Cerebellum (tissue), 4 donors: ENCODE measurements at places on chromosomes 5 and 9. TPM values are rescaled to one million over a fixed set of nuclear protein-coding genes. Genes with fewer than 3 reads are reported as not detected.

ADGRD2 gene
- 1.5 TPM for total RNA-seq

PTGES gene
- total RNA-seq = 1.5 TPM

CERCAM gene
- 11.5 TPM for total RNA-seq

RNF180 gene
- 55.3 TPM for total RNA-seq

PTGS1 gene
- total RNA-seq = 1.2 TPM

REXO4 gene
- 9.9 TPM for total RNA-seq

STPG3 gene
- not detected for total RNA-seq

SPATA31A3 gene
- total RNA-seq = not detected

BHMT2 gene
- total RNA-seq = 0.82 TPM

SLC24A2 gene
- total RNA-seq = 9.5 TPM

- no peak for DNase-seq
Measured at GRCh38 chr9:36798350-36799065, 225.8 kb downstream of the MELK start.

DNA sequence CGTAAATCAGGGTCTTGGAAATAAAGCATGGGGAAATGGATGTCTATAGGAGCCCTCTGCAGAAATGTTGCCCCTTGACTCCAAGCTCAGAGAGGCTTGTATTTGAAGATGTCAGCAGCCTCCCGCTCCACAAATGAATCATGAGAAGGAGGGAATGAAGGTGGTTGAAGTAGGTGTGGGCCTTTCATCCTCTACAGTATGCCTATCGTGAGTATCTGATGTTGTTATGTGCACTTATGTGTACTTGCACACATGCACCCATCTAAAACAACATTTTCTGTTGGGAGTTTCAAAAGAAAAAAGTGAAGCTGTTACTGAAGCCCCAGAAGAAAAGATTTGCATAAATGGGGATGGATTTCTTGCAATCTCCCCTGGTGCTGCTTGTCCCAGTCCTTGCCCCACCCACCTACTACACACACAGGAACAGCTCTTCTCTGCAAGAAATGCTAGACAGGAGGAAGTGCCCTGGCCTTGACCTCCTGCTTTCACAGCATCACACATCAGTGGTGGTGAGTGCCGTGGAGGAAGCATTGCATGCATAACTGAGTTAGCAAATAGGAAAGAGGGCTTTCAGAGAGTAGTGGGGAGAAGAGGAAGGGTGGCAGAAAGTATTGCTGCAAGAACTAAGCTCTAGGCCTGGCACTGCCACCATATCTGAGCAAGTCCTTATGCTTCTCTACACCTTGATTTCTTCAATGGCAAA, 156.1 kb downstream of the SNX18 start:
- DNase-seq = no peak

- DNase-seq = no peak
Measured at GRCh38 chr5:141870871-141871270, 7.3 kb downstream of the PCDH1 start.

DNA sequence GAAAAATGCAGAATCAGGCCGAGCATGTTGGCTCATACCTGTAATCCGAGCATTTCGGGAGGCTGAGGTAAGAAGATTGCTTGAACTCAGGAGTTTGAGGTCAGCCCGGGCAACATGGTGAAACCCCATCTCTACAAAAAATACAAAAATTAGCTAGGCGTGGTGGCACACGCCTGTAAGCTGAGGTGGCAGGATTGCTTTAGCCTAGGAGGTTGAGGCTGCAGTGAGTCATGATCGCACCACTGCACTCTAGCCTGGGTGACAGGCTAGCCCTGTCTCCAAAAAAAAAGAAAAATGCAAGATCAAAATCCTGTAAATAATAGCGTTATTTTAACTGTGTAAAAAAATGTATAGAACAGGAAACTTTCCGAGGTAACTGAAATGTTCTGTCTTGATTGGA, 39.4 kb downstream of the RNF44 start:
- DNase-seq = no peak

DNA sequence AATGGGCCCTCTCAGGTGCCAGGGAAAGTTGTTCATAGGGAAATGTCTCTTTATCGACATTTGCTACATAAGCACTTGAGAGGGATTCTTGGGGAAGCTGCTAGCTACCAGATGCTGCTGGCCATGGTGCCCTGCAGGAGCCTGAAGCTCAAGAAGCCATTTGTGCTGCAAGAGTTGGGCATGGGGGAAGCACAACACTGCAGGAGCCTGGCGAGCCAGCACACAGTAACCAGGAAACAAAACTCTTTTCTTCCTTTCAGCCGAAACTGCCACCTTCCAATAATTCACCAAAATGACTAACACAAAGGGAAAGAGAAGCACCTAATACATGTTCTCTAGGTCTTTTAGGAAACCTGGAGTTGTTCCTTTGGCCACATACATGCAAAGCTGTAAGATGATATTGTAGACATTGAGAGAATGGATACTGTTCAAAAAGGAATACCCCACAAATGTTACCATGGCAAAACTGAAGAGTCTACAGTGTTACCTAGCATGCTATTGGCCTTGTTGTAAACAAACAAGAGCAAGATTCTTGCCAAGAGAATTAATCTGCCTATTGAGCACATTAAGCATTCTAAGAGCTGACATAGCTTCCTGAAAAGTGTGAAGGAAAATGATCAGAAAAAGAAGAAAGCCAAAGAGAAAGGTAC, 26.1 kb upstream of the LARP1 start:
- no peak for DNase-seq

DNA sequence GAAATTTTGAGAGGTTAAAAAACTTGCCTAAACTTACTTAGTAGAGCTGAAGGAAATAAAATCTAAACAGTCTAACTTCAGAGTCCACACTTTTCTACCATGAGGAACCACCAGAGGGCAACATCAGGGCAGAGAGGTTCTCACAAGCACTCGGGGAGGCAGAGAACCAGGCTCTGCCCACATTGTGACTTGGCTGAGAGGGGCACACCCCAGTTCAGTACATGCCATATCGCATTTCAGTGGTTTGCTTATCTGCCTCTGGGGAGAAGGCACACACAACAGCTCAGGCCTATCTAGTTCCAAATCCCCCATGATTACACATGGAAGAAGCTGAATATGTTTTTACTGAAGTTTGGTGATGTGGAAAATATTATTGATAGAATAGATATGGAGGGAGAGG, 49.2 kb downstream of the EQTN start:
- DNase-seq = no peak

- no peak for DNase-seq
Measured at GRCh38 chr5:62284946-62285891, 20.8 kb upstream of the KIF2A start.

GRCh38 chr5:178532236-178532635, 58.0 kb downstream of the COL23A1 start:
- DNase-seq = no peak

DNA sequence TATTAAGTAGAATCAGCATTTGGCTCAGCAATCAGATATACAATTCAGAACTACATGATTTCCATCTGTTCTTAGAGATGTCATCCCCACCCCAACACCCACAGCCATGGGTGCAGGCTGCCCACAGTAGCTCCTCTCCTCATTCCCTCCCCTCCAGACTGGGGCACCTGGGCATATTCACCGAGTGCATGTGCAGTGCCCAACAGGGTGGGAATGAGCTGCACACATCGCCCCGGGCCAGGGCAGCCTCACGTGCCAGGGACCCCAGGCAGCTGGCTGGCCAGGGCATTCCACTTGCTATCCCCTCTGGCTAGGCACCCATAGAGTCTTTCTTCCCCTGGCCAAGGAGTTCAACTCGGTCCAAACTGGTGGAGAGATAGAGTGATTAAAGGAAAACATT, 461.9 kb upstream of the NUDT12 start:
- DNase-seq = no peak

DNA sequence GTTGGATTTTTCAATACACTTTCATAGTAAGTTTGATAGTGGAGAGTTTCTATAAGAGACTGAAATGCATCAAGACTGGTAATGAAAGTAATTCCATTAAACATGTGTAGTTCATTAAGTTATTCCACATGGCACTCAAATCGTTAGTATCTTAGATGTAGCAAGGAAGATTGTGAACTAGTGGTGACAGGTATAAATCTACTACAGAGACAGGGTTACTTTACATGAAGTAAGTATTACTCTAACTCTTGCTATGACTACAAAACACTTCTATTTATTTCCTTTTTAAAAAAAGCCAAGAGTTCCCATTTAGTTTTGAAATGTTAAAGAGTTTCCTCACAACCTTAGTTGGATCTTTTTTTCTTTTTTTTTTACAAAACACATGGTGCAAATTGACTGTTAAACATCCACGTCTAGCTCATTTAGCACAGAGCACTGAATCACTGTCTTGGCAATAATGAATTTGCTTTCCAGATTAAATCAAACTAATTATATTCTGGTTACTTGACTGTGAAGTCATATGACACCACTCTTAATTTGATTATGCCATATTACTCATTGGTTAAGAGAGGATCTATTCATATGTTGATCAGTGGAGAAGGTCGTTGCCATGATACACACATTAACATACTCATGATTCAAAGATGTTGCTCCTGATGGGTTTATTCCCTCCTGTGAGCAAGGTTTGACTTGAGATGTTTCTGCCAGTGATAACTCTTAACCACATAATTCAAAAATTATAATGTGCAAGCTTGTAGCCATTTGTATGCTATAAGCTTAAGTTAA, 644.8 kb downstream of the EFNA5 start:
- no peak for DNase-seq

DNA sequence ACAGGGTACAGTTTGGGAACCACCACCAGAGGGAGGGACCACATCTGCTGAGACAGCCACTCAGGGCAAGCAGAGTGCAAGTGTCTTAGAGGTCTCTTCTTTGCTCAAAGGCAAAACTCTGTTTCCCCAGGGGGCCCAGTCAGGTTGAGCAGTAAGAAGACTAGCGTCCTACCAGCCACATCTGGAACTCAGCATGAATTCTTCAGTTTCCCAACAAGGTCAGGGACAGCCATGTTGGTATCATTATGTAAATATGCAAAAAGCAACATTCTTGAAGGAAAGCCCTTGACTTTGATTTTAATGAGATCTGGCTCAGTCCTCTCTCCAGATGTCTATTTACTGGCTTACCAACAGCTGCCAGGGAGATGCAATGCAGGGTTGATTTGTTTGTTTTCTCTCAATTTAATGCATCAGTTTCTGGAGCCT, 46.7 kb downstream of the TGFBI start:
- DNase-seq = no peak

GRCh38 chr5:107517185-107518033, 153.3 kb downstream of the EFNA5 start:
- DNase-seq = no peak

DNA sequence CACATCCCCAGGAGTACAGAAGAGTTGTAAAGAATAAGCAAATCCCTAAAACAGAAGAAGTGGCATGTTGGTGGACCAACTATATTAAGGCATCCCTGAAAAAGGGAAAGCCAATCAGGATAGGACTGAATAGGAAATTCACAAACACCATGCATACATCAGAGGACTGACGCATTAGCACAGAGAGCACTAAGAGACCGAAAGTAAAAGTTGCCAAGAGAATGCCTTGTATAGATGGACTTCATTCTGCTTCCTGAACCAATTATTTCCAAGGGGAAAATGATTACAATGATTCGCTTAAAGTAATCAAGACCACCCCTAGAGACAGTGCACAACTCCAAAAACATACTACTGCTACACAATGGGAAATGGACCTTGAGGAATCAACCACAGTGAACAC, 33.5 kb downstream of the SHC3 start:
- no peak for DNase-seq

GRCh38 chr5:134626369-134627014, 6.1 kb downstream of the SAR1B start:
- no peak for DNase-seq

DNA sequence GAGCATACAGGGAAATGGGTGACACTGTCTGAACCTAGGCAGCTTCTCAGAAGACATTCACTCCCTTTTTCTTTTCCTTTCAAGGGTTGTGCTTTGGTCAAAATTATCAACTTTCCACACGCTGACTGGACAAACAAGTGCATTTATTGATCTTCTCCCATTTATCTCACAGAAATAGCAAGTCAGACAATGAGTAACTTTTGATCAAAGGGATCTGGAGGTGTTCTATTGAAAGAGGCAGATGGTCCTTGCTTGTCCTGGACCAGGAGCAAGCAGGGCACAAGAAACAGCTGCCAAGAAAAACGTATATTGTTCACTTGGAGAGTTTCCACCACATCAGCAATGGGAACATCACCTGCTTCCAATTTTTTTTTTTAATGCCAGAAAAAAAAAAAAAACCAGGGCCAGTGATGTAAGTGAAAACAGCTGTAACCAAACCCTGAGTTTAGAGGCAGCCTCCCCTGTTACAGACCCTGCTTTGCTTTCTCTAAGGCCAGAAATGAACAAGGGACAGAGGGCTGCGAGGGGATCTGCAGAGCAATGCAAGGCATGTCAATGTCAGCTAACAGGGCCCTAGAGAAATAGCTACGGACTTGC, 79.8 kb downstream of the NIPSNAP3B start:
- DNase-seq = no peak

- no peak for DNase-seq
Measured at GRCh38 chr9:89478821-89479668, 18.9 kb downstream of the SEMA4D start.

DNA sequence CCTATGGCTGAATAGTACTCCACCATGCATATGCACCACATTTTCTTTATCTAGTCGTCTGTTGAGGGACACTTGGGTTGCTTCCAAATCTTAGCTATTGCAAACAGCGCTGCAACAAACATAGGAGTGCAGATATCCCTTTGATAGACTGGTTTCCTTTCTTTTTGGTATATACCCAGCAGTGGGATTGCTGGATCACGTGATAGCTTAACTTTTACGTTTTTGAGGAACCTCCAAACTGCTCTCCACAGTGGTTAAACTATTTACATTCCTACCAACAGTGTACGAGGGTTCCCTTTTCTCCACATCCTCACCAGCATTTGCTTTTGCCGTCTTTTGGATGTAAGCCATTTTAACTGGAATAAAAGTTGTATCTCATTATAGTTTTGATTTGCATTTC, 142.6 kb downstream of the TARS1 start:
- DNase-seq = no peak

DNA sequence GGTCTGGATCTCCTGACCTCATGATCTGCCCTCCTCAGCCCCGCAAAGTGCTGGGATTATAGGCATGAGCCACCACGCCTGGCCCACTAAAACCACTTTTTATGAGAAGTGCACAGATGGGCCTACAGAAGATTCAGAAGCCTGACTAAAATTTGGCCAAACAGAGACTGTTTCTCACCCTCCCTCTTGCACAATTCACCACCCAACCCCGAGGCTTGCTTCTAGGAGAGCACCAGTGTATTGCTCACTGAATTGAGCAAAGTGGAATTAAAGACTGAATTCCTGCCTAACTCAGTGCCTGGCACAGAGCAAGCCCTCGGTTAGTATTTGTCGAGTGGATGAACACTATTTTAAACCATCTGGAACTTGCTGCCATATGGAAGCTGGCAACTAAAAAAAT, 3.4 kb upstream of the DCTN4 start:
- no peak for DNase-seq

- no peak for DNase-seq
Measured at GRCh38 chr5:125578551-125578950, 832.1 kb upstream of the ZNF608 start.

DNA sequence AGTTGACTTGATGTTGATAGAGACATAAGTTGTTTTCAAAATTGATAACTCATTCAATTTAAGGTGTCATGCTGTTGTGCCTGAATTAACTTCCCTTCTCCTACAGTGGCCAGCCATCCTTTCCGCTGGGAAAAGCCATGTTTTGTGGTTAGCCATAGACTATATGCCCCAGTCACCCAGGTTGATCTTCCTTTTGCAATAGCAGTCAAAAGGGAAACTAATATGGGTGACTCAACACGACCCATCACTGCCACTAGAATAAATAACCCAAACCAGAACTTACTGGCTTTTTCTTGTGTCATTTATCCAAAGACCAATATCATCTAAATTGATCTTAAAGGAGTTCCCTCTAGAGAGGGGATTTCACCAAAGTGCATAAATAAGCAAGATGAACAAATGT, 87.4 kb downstream of the PTCD2 start:
- no peak for DNase-seq
